Thoracic aorta (tissue), 2 donors: ENCODE measurements at places on chromosomes 12 and 14. TPM values are rescaled to one million over a fixed set of nuclear protein-coding genes. Genes with fewer than 3 reads are reported as not detected.

The AMDHD1 gene
- total RNA-seq, result 6.8 TPM

The JAG2 gene
- 8.8 TPM for total RNA-seq

The SELPLG gene
- 14.3 TPM for total RNA-seq

The CNTN1 gene
- total RNA-seq, result 16.1 TPM

The ACOT2 gene
- total RNA-seq, result 14.0 TPM

The TAS2R19 gene
- total RNA-seq, result 13.1 TPM

The GOLT1B gene
- 36.8 TPM for total RNA-seq

GRCh38 chr12:2023365-2023764, 19.1 kb upstream of the DCP1B start:
- no peaks in the 10 kb centered on the region for H3K27me3 ChIP-seq
- H3K4me1 ChIP-seq, result peaks cover 10% of the 10 kb centered on the region
- H3K4me3 ChIP-seq, result no peak overlapping the region

DNA sequence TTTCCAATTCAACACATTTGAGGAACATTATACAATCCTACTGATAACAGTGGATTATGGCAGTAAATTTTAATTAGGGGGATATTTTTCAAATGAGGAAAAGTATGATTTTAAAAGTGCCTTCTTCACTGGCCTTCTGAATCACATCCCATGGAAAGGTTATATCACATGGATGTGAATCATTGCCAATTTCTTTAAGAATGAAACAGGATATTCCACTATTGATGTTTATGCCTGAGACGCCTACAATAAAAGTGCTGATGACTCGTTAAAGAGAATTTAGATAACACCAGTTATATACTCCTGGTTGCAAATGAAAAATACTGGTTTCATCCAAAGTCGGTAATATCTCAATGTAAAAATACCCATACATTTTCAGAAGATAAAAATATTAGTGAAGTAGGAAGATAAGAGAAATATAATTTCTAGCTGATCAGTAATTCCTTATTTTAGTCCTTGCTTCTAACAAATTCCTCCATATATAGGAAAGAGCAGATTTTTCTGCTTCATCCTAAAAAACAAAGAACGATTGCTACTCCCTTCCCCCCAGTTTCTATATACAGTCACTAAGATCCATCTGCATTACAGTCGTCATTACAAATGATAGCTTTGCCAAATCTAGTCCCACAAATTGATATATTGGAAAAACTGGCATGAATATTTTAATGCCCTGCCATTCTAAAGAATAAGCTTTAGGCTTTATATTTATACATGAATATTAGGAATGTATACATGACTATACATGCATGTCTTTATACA, 139.5 kb upstream of the SOX5 start:
- H3K36me3 ChIP-seq, result no peaks in the 10 kb centered on the region
- H3K4me3 ChIP-seq, result no peak overlapping the region
- no peak overlapping the region for H3K27ac ChIP-seq
- no peak for DNase-seq
- H3K4me1 ChIP-seq, result peaks cover 14% of the 10 kb centered on the region

GRCh38 chr12:96343347-96343954, 56.8 kb downstream of the CDK17 start:
- H3K4me3 ChIP-seq, result no peak overlapping the region
- H3K27ac ChIP-seq, result no peak overlapping the region
- no peak for DNase-seq
- H3K36me3 ChIP-seq, result no peaks in the 10 kb centered on the region
- H3K27me3 ChIP-seq, result no peaks in the 10 kb centered on the region

GRCh38 chr12:129868575-129868974, 35.2 kb downstream of the TMEM132D start:
- no peaks in the 10 kb centered on the region for H3K4me1 ChIP-seq
- no peak overlapping the region for H3K4me3 ChIP-seq

DNA sequence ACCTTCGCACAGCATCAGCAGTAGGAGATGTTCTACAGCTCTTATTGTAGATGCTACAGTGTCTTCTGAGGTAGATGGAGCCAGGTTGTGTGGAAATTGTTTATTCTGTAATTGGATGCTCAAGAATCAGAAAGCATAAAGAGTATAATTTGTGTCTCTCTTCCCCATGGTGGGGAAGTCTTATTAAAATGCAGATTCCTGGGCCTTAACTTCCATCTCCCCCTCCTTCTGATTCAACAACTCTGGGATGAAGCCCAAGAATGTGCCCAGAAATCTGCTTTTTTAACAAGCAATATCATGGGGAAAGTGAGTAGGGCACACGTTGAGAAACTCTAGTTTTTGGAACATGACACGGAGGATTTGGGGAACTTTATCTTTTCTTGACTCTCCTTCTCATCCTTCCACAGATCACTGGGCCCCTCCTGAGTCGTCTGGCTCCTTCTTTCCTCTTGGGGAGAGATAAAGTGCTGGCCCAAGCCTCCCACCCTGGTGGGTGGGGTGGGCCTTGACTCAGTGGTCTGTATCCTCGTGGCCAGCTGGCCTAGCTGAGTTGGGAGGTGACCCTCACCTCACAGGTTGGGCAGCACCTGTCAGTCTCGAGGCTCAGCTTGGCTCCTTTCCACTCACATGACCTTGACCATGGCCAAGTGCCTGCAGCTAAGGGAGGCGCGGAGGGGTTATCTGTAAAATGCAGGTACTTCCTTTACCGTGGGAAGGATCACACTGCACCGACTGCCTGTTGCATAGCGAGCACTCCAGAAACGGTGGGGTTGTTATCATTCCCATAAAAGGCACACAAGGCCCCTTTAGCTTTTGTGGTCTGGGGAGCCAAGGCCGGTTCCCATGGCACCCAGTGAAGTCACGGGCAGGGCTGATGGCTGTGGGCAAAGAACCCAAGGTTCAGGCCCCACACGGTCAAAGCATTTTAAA, 141.9 kb downstream of the CHST11 start:
- H3K27ac ChIP-seq, result no peak overlapping the region
- no peak overlapping the region for H3K4me3 ChIP-seq
- no peaks in the 10 kb centered on the region for H3K36me3 ChIP-seq
- DNase-seq, result no peak
- H3K4me1 ChIP-seq, result peaks cover under 1% of the 10 kb centered on the region

- H3K27me3 ChIP-seq, result no peaks in the 10 kb centered on the region
- no peaks in the 10 kb centered on the region for H3K36me3 ChIP-seq
- no peak overlapping the region for H3K27ac ChIP-seq
- DNase-seq, result no peak
Observed at GRCh38 chr12:84842406-84843013, 70.1 kb downstream of the SLC6A15 start.

- H3K27me3 ChIP-seq, result no peaks in the 10 kb centered on the region
- DNase-seq, result no peak
- H3K36me3 ChIP-seq, result no peaks in the 10 kb centered on the region
- H3K4me3 ChIP-seq, result no peak overlapping the region
Observed at GRCh38 chr12:727321-727720, 25.1 kb upstream of the WNK1 start.

DNA sequence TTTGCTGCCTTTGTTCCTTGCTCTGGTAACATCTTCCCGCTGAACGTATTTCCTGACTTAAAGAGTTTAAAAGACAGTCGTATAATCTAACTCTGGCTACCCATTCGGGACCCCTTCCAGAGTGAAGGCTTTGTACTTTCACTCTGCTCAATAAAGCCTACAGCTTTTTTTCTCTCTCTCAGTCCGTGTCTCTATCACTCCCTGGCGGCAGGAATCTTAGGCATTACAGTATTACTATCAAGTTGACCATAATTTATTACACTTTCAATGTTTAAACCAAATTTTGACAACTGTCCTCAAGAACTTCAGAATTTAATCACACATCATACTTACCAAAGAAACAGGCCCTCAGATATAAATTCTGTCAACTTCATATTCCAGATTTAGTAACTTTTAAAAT, 967.9 kb downstream of the FSCB start:
- H3K36me3 ChIP-seq, result no peaks in the 10 kb centered on the region
- no peak overlapping the region for H3K27ac ChIP-seq
- H3K27me3 ChIP-seq, result no peaks in the 10 kb centered on the region
- H3K4me3 ChIP-seq, result no peak overlapping the region
- no peak for DNase-seq
- no peaks in the 10 kb centered on the region for H3K4me1 ChIP-seq

GRCh38 chr12:32450768-32451167, 51.4 kb downstream of the FGD4 start:
- no peak overlapping the region for H3K27ac ChIP-seq
- DNase-seq, result no peak
- H3K36me3 ChIP-seq, result no peaks in the 10 kb centered on the region
- no peak overlapping the region for H3K4me3 ChIP-seq
- no peaks in the 10 kb centered on the region for H3K27me3 ChIP-seq
- no peaks in the 10 kb centered on the region for H3K4me1 ChIP-seq

DNA sequence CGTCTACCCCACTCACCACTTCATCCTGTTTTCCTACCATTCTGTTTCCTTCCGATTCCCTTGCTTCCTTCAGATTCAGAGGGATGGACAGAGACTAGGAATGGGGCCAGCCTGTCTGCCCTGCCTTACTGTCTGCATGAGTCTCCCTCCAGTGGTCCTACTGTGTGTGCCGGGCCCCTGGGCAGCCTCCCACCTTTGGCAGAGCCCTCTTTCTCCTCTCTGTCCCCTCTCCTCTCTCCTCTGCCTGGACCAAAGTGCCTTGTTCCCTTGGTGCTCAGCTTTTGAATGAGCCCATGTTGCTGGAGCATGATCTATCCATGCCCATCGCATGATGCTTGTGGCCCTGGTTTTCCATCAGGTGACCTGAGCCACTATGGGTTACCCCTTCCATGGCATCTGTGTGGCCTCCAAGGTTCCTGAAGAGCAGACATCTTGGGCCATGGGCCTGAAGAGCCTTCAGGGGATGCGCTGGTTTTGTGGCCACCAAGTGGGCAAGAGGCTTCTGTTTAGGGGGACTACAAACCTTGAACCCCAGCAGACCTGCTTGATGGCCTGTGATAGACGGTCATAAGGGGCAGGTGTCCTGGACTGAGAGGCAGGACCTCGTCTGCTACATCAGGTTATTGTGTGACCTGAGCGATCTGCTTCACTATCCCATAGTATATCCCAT, 54.2 kb upstream of the BCL11B start:
- H3K4me3 ChIP-seq, result no peak overlapping the region
- no peak overlapping the region for H3K27ac ChIP-seq
- DNase-seq, result no peak
- no peaks in the 10 kb centered on the region for H3K4me1 ChIP-seq

DNA sequence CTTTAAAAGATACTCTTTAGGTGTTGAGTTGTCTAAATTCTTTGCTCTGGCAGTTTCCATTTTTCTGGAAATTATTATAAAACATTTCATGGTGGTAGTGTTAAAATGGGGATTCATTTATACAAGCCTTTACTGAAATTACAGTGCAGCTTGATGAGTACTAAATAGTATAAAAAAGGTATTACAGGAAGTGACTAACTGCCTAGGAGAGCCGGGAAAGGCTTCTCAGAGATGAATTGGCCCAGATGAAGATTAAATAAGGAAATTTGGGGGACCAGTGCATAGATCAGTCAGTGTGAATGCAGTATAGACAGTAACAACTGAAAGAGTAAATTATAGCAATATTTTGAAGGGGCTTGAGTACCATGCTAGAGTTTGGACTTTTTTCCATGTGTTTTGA, 7.5 kb downstream of the PSMA6 start:
- H3K4me1 ChIP-seq, result peaks cover 11% of the 10 kb centered on the region
- H3K27ac ChIP-seq, result no peak overlapping the region
- H3K4me3 ChIP-seq, result no peak overlapping the region
- no peaks in the 10 kb centered on the region for H3K36me3 ChIP-seq

GRCh38 chr14:47438650-47439140, 236.7 kb downstream of the MDGA2 start:
- no peak overlapping the region for H3K4me3 ChIP-seq
- no peaks in the 10 kb centered on the region for H3K4me1 ChIP-seq
- no peak for DNase-seq
- H3K27ac ChIP-seq, result no peak overlapping the region

DNA sequence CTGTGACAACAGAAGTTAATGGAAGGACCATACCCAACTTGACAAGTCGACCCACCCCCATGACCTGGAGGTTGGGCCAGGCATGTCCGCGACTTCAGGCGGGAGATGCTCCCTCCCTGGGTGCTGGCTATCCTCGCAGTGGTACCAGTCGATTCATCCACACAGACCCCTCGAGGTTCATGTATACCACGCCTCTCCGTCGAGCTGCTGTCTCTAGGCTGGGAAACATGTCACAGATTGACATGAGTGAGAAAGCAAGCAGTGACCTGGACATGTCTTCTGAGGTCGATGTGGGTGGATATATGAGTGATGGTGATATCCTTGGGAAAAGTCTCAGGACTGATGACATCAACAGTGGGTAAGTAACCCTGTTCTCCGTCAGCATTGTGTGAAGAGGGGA, 220.1 kb downstream of the NAV3 start:
- no peaks in the 10 kb centered on the region for H3K27me3 ChIP-seq
- no peak overlapping the region for H3K4me3 ChIP-seq
- no peaks in the 10 kb centered on the region for H3K4me1 ChIP-seq
- no peak overlapping the region for H3K27ac ChIP-seq
- no peaks in the 10 kb centered on the region for H3K36me3 ChIP-seq
- DNase-seq, result no peak

- no peak for DNase-seq
- peaks cover 32% of the 10 kb centered on the region for H3K4me1 ChIP-seq
- H3K36me3 ChIP-seq, result no peaks in the 10 kb centered on the region
- no peak overlapping the region for H3K27ac ChIP-seq
Observed at GRCh38 chr12:57765698-57766463, 997 bp downstream of the CYP27B1 start.

DNA sequence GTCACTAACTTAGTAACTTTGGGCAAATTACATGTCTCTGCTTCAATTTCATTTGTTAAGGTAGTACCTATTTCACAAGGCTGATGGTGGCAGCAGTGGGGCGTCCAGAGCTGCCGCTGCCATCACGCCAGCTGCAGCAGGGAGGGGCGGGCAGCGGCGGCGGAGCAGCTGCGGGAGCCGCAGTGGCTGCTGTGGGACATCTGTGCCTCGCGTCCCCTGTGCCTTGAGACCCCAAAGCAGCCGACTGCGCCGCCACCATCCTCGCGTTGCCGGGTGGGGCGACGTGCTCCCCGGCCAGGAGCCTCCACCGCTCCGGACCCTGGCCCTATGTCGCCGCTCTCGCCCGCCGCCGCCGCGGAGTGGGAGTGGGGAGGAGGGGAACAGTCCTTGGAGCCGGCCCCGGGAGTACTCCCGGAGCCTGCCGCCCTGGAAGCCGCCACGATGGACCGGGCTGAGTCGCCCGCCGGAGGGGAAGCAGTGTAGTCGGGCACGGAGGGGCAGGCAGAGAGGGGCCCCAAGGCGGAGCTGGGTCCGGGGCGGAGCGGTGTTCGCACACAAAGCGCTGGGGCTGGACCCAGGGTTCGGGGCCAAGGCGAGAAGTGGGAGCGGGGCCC, 51.4 kb downstream of the A2M start:
- no peaks in the 10 kb centered on the region for H3K27me3 ChIP-seq
- peaks cover 3% of the 10 kb centered on the region for H3K4me1 ChIP-seq
- peaks cover 18% of the 10 kb centered on the region for H3K36me3 ChIP-seq
- no peak for DNase-seq
- H3K4me3 ChIP-seq, result peak overlapping the region; percentile 93

- H3K4me3 ChIP-seq, result no peak overlapping the region
- no peak for DNase-seq
- no peaks in the 10 kb centered on the region for H3K27me3 ChIP-seq
Observed at GRCh38 chr12:67726868-67727267, 78.3 kb downstream of the DYRK2 start.

- no peaks in the 10 kb centered on the region for H3K27me3 ChIP-seq
- H3K4me3 ChIP-seq, result no peak overlapping the region
- H3K27ac ChIP-seq, result no peak overlapping the region
- H3K36me3 ChIP-seq, result no peaks in the 10 kb centered on the region
- no peaks in the 10 kb centered on the region for H3K4me1 ChIP-seq
- DNase-seq, result no peak
Observed at GRCh38 chr14:77083082-77083481, 15.0 kb upstream of the CIPC start.
